ENCODE measurements at places on chromosomes 5 and 9. TPM values are rescaled to one million over a fixed set of nuclear protein-coding genes. Genes with fewer than 3 reads are reported as not detected.

SYK gene
- 20.6 TPM for polyA plus RNA-seq

SPARC gene
- polyA plus RNA-seq: 1,757 TPM

XRCC4 gene
- polyA plus RNA-seq: 9.2 TPM

SLC36A3 gene
- polyA plus RNA-seq: not detected

OR1J2 gene
- not detected for polyA plus RNA-seq

TLR4 gene
- polyA plus RNA-seq: 11.0 TPM
